ENCODE measurements at places on chromosomes 2 and 18.

GRCh38 chr2:199433204-199433832, 24.4 kb downstream of the SATB2 start:
- no peak for DNase-seq

GRCh38 chr18:63220903-63221302, 98.7 kb downstream of the BCL2 start:
- DNase-seq = no peak

- no peak for DNase-seq
Measured at GRCh38 chr2:217258170-217258569, 398.3 kb upstream of the TNP1 start.

- no peak for DNase-seq
Measured at GRCh38 chr2:15754703-15755099, 163.0 kb downstream of the DDX1 start.

GRCh38 chr2:183024339-183025095, 13.7 kb downstream of the NCKAP1 start:
- DNase-seq = no peak

DNA sequence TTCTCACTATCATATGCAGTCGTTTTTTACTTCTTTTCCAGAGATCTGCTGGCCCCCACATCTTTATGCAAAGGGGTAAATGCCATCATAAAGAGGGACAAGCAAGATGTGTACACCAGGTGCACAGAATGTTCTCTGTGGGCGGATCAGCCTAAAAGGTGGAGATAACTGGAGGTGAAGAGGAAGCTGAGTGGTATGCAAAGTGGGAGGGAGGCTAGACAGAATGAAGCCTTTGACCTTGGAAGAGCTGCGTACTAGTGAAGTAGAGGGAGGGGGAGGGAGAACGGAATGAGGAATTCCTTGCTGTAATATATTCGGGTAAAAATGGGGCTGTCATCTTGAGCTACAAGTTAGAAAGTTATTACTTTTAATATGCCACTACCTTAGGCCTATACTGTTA, 287.5 kb upstream of the VRK2 start:
- DNase-seq = no peak

GRCh38 chr18:10301831-10302483, 152.5 kb upstream of the APCDD1 start:
- no peak for DNase-seq

DNA sequence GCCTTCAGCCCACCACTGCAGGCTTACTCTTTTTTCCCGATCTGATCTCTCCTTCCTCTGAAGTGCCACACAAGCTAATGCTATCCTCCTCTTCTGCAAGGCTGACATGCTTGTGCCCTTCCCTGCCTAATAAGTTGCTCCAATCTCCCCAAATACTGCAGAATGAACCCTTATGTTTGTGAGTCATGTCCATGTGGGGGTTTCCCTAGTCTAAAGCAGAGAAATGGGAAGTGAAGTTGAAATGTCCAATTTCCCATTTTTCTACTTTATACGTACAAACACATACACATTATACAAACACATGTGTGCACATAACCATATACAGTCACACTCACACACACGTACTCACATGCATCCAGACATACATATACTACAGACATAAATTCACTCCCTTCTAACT, 288.1 kb upstream of the CELF4 start:
- DNase-seq = no peak

DNA sequence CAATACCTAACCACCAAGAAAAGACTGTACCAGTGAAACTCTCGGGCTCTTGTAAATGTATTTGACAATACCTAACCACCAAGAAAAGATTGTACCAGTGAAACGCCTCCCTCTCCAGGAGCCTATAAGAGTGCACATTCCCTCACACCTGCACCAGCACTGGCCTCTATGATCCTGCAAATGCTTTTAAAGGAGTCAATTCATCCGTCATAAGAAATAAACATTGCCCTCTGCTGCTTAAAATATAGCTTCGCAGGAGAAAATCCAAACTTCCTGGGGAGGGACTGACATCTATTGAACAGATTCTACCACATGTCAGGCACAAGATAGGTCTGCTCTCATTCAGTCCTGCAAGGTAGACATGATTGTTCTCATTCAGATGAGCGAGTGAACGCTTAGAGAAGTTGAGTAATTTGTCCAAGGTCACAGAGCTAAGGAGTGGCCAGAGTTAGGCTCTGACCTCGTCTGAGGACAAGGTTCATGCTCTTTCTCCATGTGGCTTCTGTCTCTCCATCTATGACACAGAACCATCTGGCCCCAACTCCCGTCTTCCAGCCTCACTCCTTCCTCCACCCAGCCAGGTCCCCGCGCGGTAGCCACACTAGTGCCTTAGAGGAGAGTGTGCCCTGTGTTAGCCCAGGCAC, 38.7 kb downstream of the MCFD2 start:
- no peak for DNase-seq

- DNase-seq = no peak
Measured at GRCh38 chr2:202909394-202910192, 1.9 kb downstream of the WDR12 start.

GRCh38 chr18:63313396-63313917, 6.1 kb downstream of the BCL2 start:
- no peak for DNase-seq

DNA sequence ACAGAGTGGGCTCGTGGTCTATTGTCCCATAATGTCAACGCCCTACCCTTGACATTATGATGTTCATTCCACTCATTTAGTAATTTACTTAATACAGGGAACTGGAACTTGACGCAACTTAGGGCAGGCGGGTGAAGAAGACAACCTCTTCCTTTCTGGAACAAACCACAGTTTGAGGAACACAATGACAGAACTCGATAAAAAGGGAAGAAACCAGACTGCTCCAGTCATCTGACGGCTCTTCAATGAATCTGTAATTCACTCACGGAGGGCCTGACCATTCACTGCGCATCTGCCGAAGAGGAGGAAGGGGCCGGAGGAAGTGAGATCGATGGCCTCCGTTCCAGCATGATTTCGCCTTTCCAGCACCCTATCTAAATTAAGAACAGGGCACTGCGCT, 83.2 kb downstream of the BCL2 start:
- no peak for DNase-seq

GRCh38 chr2:237177986-237178385, 92.3 kb downstream of the COPS8 start:
- DNase-seq = no peak

DNA sequence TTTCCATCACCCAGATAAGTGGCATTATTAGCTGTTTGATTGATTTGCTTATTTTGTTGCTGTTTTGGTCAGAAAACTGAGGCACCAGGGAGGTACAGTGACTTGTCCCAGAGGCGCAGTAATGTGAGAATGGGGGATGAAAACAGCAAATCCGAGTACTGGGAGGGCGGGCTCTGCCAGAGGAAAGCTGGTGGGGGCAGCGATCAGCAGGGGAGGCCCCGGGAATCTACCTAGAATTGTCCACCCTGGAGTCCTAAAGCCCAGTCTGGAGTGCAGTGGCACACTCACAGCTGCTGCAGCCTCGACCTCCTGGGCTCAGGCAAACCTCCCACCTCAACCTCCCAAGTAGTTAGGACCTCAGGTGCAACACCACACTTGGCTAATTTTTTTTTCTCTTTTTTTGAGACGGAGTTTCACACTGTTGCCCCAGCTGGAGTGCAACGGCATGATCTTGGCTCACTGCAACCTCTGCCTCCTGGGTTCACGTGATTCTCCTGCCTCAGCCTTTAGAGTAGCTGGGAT, 17.0 kb upstream of the PTMA start:
- DNase-seq = no peak

- peak; percentile 18 for DNase-seq
Measured at GRCh38 chr2:238864207-238865014, 16.5 kb downstream of the TWIST2 start.

DNA sequence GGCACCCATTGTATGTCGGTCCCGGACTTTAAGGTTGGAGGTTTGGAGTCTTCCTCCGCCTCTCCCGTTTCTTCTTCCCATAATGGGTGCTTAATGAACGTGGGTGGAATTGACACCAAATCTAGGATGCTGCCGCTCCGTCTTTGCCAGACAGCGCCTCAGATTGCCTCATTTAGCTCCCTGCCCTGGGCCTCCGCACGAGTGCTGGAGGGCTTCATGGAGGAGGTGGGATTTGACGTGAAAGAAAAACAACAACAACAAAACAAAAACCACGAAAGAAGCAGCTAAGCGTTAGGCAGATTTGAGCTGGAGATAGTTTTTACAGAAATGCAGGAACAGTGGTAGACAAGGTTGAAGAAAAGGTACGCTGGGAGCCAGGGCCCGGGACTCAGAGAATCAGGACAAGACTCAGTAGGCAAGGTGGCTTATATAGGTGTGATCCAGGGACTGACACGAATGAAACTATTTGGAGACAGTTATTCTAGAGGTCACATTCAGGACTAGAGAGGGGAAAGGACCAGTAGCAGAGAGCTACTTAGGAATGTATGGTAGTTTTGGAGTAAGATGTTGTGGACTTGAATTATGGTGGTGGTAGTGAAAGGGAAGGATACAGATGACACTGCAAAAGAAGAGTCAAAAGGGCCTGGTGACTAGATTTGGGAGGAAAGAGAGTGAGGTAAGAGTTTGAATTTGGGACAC, 605 bp downstream of the ZNF2 start:
- no peak for DNase-seq

DNA sequence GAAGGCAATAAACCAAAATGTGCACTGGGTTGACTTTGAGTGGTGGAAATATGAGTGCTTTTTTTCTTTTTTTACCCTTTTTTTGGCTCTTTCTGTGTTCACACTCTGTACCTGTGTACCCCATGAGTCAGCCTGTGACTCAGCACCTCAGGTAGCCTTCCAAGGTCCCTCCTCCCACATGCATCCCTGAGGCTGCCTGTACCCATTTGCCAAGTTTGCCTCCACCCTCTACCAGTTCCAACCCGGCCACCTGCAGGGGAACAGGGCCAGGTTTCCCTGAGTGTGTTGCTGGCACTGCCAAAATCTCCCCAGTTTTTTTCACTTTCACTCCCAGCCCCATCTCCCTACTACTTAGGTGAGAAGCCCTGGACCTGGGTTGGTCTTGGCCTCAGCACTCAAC, 14.0 kb downstream of the CXCR1 start:
- DNase-seq = no peak

DNA sequence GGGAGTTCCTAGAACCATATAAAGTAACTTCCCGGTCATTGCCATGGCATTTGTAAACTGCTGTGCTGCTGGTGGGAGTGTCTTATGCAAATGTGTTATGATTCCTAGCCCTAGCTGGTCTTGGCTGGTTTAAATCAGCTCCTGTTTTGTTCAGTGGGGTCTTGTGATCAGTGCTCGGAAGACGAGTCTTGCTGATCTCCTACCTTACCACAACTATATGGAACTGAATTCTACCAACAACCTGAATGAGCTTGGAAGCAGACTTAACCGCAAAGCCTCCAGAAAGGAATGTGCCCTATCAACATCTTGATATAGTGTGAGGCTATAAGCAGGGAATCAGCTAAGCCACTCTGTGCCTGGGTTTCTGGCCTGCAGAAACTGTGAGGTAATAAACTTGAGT, 33.5 kb downstream of the POLE4 start:
- no peak for DNase-seq

DNA sequence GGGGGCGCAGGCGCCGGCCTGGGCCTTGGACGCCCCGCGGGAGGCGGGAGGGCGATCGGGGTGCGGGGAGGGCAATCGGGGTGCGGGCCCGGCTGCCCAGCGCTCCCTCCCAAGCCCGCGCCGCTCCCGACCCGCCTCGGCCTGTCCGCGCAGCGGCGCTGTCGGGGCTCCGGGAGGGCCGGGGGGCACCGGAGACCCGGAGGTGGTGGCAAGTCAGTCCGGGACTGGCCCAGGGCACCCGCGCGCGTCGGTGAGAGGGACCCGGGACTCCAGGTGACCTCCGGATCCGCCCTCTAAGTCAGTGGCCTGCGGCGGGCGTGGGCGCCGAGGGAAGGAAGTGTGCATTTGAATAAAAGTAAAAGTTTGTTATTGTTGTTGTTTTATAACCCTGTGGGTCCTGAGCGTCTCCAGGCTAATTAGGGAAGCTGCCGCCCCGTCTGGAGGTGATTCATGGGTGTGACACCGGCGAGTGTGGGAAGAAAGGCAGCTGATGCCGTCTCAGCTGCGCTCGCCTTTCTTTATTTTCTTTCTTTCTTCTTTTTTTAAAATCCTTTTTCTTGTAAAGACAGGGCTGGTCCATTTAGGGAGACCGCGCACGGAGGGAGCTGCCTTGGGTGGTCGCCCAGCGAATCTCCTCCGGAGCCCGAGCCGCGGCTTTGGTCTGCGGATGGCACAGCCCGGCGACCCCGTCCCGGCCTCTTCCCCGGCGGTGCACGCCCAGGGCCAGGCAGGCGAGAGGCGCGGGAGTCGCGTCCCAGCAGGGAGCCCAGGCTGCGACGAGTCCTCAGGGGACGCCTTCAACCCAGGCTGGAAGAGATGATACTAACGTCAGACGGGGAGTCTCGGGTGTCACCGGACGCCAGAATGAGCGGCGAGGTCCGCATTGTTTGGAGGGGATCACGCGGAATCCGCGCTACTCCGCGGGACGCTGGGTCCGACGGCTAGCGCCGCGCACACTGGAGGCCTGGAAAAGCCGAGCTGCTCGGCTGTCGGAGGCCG, 627 bp upstream of the CRACDL start:
- no peak for DNase-seq

- no peak for DNase-seq
Measured at GRCh38 chr2:130390460-130391057, 34.7 kb downstream of the PTPN18 start.

- DNase-seq = no peak
Measured at GRCh38 chr18:54910161-54910919, 48.9 kb downstream of the CCDC68 start.

DNA sequence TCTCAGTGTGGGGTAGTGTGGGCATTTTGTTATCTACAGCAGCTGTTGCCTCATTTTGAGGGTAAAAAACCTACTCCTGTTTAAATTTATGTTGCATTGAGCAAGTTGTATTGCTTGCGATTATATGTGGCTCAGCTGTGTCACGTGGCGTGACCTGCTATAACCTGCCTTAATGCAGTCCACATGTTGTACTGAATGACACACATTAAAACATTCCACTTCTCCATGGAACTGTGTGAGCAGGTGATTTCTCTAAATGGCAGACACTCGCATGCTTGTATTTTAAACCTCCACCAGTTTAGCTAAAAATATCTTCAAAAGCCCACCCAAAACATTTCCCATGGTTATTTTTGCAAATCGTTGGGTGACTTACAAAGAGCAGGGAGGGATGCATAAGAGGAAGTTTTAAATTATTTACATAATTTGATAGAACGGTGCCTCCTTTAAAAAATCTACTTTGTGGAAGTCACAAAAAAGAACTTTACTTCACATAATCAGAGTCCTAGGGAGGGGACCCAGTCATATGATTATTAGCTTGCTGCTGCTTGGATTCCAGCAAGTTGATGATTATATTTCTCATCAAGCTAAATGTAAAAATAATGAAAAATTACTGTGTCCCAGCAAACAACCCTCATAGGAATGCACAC, 163.3 kb upstream of the ZEB2 start:
- DNase-seq = no peak

DNA sequence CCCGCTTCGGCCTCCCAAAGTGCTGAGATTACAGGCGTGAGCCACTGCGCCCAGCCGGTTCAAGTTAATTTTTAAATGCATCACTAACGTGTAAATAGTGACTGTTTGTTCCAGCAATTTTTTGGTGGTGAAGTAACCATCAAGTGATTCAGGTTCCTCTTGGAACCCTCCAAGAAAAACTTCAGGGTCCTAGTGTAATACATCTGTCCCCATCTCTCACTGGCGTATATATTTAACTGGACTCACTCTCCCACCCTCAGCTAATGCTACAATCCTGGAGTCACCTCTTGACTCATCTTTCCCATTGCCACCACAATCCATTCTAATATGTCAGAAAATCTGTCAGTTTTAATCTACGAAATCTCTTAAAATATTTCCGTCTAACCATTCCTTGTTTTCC, 10.3 kb downstream of the SULT1C4 start:
- no peak for DNase-seq
